NCI-H524 treated with DMSO at 0.1 percent for 48 hours (cell line): ENCODE measurements at places on chromosomes 13 and 19.

GRCh38 chr19:19181488-19181998 lies 10.4 kb downstream of the BORCS8 start:
- no peak for DNase-seq

- no peak for DNase-seq
These were observed 109.4 kb downstream of the RFC3 start for GRCh38 chr13:33927315-33927714.

DNA sequence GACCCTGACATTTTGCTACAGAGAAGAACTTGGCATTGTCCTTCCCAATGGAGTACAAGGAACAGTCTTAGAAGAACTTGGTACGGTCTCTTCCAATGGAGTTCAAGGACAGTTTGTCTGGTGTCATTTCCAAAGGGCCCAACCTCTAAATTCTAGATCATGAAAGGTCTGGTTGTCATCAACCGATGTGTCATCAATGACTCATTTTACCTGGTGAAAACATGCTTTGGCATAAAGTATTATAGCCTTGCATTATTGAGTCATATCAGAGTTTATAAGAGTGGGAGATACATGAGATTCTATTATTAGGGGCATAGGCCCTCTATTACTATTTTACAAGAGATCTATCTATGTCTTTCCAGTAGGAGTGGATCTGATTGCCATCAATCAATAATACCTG lies 4.3 kb downstream of the CYP2B6 start:
- DNase-seq, result no peak

DNA sequence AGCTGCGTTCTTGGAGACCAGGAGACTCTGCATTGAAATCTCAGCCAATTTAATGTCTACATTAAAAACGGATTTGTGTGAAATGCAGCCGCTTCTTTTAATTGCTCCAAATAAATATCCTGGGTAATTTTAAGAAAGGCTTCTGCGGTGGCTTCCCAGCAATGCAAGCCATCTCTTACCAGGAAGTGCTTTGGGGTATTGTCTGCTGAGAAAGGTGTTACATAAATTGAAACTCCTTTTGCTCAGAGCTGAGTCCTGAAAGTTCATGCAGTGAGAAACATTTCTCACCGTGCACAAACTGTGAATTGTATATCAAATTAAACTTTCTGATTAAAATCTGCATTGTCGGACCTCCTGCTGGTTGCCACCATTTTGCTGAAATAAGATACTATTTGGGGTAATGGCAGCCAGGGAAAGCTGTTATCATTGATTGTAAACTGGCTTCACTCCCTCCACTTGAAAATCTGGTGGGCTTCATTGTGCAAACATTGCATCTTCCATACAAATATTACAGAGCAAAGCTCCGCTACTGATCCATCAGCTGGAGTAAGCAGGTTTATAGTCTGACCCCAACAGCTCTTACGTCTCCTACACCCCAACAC lies 59.5 kb downstream of the ZIC5 start:
- DNase-seq, result no peak

DNA sequence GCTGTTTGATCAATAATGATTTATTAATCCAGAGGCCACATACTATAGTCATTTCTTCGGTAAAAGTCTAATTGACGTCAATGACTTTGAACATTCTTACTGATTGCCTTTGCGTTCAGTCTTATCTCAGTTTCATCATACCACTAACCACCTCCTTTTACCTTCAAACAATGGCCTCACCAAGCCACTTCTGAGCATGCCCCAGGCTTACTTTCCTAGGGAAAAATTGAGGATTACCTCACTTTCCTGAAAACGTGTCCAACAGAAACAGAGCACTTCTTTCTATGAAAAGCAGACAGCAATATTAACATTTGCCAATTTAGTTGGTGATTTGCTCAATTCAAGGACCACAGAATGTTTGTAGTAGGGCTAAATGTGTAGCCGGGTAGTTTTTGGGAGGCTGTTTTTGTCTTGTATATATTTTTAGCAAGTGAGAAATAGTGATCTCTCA lies 157.6 kb downstream of the KLF5 start:
- DNase-seq, result no peak
